Sigmoid colon (tissue), 7 donors: ENCODE measurements at places on chromosomes 4 and X. TPM values are rescaled to one million over a fixed set of nuclear protein-coding genes. Genes with fewer than 3 reads are reported as not detected.

DNA sequence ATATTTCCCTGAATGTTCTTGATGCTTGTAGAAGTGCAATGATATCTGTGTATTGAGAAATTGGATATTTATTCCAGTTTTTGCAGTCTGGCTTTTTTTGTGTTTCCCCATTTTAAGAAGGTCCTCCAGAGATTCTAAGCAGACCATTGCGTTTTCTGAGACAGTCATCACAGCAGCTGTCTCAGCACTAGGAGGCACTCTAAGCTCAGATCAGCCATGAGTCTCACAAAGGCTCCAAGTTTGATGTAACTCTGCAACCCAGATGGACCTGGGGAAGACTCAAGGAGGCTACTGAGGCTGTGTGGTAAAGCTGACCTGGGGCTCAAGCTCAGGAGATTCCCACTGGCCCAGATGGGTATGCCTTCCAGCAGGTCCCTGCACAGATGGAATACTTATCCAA, 89.3 kb upstream of the CYLC1 start:
- no peaks in the 10 kb centered on the region for H3K4me1 ChIP-seq
- no peak overlapping the region for H3K4me3 ChIP-seq
- no peaks in the 10 kb centered on the region for H3K36me3 ChIP-seq

DNA sequence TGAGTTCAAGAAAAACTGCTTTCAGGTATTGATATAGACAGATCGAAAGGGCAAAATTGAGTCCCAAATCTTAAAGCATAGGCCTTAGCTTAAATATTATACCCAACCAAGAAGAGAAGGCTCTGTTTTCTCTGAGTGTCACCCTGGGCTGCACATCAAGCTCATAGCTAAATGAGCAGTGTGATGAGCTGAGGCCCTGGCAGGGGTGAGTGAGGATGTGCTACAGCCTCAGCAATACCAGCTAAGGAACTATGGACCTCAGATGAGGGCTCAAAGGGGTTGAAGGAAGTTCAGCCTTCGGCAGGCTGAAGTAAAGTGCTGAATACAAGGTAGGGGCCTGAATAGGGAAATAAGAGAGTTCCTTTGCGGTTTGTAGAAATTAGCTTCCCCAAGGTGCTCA, 79.3 kb downstream of the FAM114A1 start:
- peaks cover 91% of the 10 kb centered on the region for H3K4me1 ChIP-seq
- peaks cover 5% of the 10 kb centered on the region for H3K36me3 ChIP-seq
- peak overlapping the region; percentile 80 for H3K27ac ChIP-seq
- no peaks in the 10 kb centered on the region for H3K27me3 ChIP-seq
- no peak overlapping the region for H3K4me3 ChIP-seq

Gene FAM47B
- not detected for total RNA-seq

- no peak for DNase-seq
- peaks cover 7% of the 10 kb centered on the region for H3K4me1 ChIP-seq
- peaks cover 3% of the 10 kb centered on the region for H3K36me3 ChIP-seq
- no peaks in the 10 kb centered on the region for H3K27me3 ChIP-seq
- no peak overlapping the region for H3K27ac ChIP-seq
- no peak overlapping the region for H3K4me3 ChIP-seq
These were observed 42.0 kb upstream of the UGDH start for GRCh38 chr4:39569209-39569608.

Gene NLGN3
- total RNA-seq: 2.9 TPM

DNA sequence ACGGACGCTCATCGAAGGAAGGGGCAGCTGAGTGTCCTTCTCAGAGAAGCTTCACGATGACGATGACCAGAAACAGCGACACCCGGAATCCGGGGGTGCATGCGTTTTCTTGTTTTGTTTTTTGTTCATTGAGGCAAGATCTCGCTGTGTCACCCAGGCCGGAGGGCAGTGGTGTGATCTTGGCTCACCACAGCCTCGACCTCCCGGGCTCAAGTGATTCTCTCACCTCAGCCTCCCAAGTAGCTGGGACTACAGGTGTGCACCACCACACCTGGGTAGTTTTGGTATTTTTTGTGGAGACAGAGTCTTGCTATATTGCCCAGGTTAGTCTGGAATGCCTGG, 19.8 kb downstream of the DGKQ start:
- no peak for DNase-seq
- peaks cover 56% of the 10 kb centered on the region for H3K36me3 ChIP-seq

GRCh38 chr4:2503809-2504208, 32.6 kb upstream of the FAM193A start:
- H3K4me3 ChIP-seq: no peak overlapping the region
- peaks cover 54% of the 10 kb centered on the region for H3K36me3 ChIP-seq
- H3K27ac ChIP-seq: no peak overlapping the region

- no peak for DNase-seq
- no peaks in the 10 kb centered on the region for H3K27me3 ChIP-seq
- H3K36me3 ChIP-seq: no peaks in the 10 kb centered on the region
- H3K4me3 ChIP-seq: no peak overlapping the region
These were observed 14.0 kb downstream of the DIPK2B start for GRCh38 chrX:45186643-45187026.

DNA sequence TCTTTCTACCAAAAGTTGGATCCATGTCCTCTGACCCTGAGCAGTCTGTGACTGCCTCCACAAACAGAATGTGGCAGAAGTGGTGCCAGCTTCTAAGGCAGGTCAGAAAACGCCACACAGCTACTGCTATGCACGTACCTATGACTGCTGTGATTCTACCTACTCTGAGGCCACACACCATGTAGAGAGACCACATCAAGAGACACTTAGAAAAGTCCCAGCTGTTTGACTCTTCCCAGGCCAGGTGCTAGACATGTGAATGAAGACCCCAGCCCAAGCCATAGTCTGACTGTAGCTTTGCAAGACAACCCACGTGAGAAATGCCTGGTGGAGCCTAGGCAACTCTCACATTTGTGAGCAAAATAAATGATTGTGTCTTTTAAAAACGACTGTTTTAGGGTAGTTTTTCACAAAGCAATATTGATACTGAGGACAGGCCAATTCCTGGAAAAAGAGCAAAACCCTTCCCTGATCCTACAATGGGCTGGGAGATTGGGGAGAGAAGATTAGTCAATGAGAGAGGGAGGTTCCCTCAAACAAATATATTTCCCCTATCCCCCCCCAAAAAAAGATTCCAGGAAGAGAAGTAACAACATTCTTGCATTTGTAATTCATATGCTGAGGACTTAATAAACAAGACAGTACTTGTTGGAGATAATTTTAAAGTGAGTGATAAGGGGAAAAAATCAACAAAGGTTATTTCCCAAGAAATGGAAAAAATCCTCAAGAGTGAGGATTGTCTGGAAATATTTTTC, 33.3 kb downstream of the FRYL start:
- peaks cover 12% of the 10 kb centered on the region for H3K4me1 ChIP-seq
- no peak for DNase-seq
- H3K36me3 ChIP-seq: no peaks in the 10 kb centered on the region
- no peak overlapping the region for H3K4me3 ChIP-seq
- no peaks in the 10 kb centered on the region for H3K27me3 ChIP-seq

Gene FGFR3
- total RNA-seq: 0.16 TPM

GRCh38 chr4:94934201-94934600, 176.4 kb downstream of the BMPR1B start:
- H3K4me3 ChIP-seq: no peak overlapping the region
- no peak overlapping the region for H3K27ac ChIP-seq
- no peaks in the 10 kb centered on the region for H3K27me3 ChIP-seq
- H3K4me1 ChIP-seq: no peaks in the 10 kb centered on the region
- no peak for DNase-seq

Gene BEX5
- total RNA-seq: 1.4 TPM

Gene CITED1
- not detected for total RNA-seq

DNA sequence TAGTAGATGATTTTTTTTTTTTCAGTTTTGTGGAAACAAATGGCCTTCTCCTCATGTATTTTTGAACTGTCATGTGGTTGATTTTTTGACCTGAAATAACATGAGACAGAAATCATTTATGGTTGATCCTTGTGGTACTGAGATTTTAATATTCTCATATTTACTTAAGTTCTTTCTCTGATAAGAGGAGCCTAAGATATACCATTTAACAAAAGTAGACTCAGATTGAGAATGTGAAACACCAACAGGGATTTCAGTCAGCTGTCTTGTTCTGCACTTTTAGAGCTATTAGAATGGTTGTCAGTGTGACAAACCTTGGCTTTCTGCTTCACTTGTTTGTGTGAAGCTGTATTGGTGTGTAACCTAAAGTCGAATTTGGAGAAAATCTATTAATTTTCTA, 575.7 kb downstream of the SPOCK3 start:
- no peaks in the 10 kb centered on the region for H3K4me1 ChIP-seq
- no peaks in the 10 kb centered on the region for H3K36me3 ChIP-seq
- no peaks in the 10 kb centered on the region for H3K27me3 ChIP-seq
- no peak overlapping the region for H3K27ac ChIP-seq
- DNase-seq: no peak
- no peak overlapping the region for H3K4me3 ChIP-seq

Gene UGT2B10
- total RNA-seq: not detected

DNA sequence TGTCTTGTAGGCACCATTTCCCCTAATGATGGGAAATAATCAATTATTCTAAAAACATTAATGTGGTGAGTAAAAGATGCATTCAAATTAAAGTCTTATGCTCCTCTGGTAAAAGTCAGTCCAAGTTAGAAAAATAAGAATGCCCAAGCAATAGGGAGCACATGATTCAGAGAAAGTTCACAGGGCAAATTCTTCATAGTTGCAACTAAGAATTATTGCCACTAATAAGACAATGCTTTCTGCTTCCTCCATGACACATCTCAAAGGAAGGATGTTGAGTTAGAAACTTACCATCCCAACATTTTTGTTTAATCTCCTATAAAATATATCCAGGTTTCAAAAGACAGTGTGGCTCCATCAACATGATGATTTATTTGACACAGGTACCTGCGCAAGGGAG, 26.3 kb downstream of the PHOX2B start:
- DNase-seq: no peak
- no peak overlapping the region for H3K4me3 ChIP-seq
- H3K27ac ChIP-seq: no peak overlapping the region
- H3K27me3 ChIP-seq: no peaks in the 10 kb centered on the region

Gene IQCM
- total RNA-seq: not detected

GRCh38 chrX:115941388-115941787, 229.2 kb upstream of the AGTR2 start:
- H3K4me1 ChIP-seq: peaks cover 6% of the 10 kb centered on the region
- no peaks in the 10 kb centered on the region for H3K27me3 ChIP-seq
- H3K36me3 ChIP-seq: no peaks in the 10 kb centered on the region
- no peak overlapping the region for H3K4me3 ChIP-seq
- no peak overlapping the region for H3K27ac ChIP-seq
- DNase-seq: no peak

Gene PPARGC1A
- total RNA-seq: 4.5 TPM

DNA sequence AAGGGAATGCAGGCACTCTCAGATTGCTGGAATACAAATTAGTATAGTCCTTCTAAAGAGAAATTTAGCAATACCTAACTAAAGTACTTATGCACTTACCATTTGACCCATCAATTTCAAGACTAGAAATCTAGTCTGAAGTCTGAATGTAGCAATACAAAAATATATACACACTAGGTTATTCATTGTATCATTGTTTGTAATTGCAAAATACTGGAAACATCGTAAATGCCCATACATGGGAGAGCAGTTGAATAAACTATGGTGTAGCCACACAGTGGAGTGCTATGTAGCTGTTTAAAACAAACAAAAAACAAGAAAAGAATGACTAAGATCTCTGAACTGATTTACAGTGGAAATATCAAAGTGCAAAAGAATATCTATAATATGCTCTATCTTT, 346.4 kb downstream of the ZNF674 start:
- H3K36me3 ChIP-seq: no peaks in the 10 kb centered on the region
- H3K27me3 ChIP-seq: no peaks in the 10 kb centered on the region
- no peaks in the 10 kb centered on the region for H3K4me1 ChIP-seq
- no peak overlapping the region for H3K4me3 ChIP-seq
- H3K27ac ChIP-seq: no peak overlapping the region

DNA sequence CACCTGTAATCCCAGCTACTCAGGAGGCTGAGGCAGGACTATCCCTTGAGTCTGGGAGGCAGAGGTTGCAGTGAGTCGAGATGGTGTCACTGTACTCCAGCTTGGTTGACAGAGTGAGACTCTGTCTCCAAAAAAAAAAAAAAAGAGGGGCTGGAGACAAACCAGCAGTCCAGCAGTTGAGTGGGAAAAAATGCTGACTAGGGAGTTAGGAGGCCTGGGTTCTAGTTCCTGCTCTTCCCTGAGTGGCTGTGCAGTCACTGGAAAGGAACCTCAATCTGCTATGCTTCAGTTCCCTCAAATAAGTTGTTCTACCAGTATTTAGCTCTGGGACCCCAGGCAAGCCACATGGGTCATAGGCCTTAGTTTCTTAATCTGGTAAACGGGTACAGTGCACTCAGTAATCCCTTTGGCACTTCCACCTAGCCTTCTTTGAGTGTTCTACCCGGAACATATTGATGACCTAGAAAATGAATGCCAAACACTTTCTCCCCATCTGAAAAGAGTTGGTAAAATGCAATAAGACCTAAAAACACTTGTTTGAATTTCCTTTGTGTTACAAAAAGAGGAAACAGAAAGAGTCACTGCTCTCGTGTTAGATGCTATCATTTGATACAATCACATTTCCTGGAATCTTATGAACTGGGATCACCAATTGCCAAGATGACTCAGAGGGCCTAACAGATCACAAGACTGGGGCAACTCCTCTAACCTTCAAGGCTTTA, 99.3 kb upstream of the EGFL6 start:
- DNase-seq: no peak
- no peak overlapping the region for H3K27ac ChIP-seq
- no peaks in the 10 kb centered on the region for H3K36me3 ChIP-seq

Gene FAT4
- 74.2 TPM for total RNA-seq

- H3K4me1 ChIP-seq: peaks cover 18% of the 10 kb centered on the region
- peak overlapping the region; percentile 79 for H3K4me3 ChIP-seq
These were observed 337 bp downstream of the STIM2 start for GRCh38 chr4:26860922-26861433.

GRCh38 chr4:67438975-67439374, 106.3 kb downstream of the CENPC start:
- no peak overlapping the region for H3K4me3 ChIP-seq
- H3K27me3 ChIP-seq: no peaks in the 10 kb centered on the region
- H3K4me1 ChIP-seq: no peaks in the 10 kb centered on the region
- DNase-seq: no peak
- H3K27ac ChIP-seq: no peak overlapping the region

DNA sequence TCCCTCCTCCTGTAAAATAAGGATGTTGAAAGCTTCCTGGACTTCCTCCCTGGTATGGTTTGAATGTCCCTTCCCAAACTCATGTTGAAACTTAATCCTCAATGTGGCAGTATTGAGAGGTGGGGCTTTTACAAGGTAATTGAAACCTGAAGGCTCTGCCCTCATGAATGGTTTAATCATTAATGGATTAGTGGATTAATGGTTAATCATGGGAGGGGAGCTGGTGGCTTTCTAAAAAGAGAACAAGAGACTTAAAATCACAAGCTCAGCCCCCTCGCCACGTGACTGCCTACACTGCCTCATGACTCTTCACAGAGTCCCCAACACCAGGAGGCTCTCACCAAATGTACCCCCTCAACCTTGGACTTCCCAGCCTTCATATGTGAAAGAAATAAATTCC, 124.6 kb upstream of the ANXA3 start:
- no peak overlapping the region for H3K27ac ChIP-seq
- H3K4me3 ChIP-seq: no peak overlapping the region
- DNase-seq: no peak
- no peaks in the 10 kb centered on the region for H3K4me1 ChIP-seq
- no peaks in the 10 kb centered on the region for H3K27me3 ChIP-seq
